ENCODE measurements at places on chromosomes 2 and 18.
A peak's percentile ranks its signal among the peaks of the same experiment; 100 is the strongest.

- peak; percentile 18 for DNase-seq
These were observed at the start of gene PSTPIP2 for GRCh38 chr18:46071653-46072375. Gene PSTPIP2 (minus strand): TSS chr18:46072260. CDS start chr18:46072188, 72 bp downstream.

DNA sequence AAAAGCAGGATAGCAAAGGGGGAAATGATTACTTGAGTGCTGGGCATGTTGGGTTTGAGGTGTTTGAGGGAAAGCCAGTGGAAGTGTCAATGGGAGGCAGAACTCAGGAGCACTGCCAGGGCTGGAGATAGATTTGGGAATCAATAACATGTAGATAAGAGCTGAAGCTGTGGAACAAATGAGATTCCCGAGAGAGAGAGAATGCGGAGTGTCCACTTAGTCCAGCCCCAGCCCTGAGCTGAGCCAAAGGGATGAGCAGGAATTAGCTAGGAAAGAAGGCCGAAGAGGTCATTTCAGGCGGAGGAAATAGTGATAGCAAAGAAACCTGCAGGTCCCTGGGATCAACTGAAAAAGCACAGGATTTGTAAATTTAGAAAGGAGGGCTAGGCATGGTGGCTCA is 21.2 kb upstream of the YES1 start:
- DNase-seq = no peak

DNA sequence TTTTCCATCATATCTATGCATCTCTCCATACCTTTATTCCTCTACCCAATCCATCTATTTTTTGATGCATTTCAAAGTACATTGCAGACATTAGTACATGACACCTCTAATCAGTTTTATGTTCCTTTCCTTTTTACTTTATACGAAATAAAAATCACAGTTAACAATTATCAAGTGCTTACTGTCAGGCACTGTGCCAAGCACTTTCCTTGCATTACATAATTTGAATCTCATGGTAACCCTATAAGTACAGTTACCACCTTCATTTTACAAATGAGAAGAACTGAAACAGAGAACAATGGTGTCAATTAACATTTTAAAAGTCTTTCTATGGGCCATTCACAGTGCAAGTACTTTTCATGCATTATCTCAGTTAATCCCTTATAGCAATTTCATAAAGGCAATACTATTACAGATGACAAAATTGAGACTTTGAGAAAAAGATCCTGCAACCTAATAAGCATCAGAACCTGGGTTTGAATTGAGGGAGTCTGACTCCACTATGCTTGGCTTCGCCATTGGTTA is 544.4 kb upstream of the TNP1 start:
- DNase-seq = no peak

DNA sequence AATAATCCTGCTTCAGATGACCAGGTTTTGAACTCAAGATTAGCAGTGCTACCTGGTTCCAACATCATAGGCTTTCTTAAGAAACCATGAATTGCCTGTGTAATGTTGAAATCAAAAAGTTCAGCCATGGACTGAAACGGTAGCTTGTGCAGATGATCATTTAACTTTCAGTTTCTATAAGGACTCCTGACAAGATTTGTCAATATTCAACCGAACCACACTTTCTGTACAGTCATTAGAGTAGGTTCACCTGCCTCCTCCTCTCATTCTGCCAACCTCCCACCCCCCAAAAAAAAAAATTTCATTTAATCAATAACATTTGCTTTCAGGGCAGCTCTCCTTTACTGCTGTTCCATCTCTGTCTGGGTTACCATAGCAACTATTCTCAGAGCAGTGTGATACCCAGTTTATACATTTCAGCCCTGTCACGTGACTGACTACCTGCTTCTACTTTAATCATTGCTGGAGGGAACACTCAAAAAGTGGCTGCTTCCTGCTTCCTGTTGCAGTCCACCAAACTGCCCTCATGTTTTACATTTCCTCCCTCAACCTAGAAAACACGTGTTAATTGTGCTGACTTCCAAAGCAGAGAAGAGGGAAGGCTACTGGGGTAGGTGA is 275.5 kb downstream of the SS18 start:
- no peak for DNase-seq

GRCh38 chr2:120740765-120741524 is 5.3 kb downstream of the GLI2 start:
- DNase-seq = no peak

DNA sequence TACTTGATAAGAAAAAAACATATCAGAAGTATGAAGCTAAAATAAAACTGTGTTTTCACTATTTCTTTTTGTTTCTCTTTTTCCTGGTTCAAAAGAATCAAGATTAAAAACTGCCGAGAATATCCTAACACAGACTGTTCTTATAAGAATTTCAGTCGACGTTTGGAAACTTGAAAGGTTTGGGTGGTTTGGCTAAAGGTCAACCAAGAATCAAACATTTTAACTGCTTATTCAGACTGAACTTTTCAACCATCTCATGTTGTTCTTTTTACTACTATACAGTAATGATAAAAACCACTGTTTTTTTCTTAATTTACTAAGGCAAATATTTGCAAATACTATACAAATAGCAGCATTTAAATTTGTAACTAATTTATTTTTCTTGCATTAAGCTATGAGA is 308.5 kb upstream of the TFPI start:
- no peak for DNase-seq

- DNase-seq = no peak
These were observed 46.4 kb downstream of the ACYP2 start for GRCh38 chr2:54161660-54162424.

DNA sequence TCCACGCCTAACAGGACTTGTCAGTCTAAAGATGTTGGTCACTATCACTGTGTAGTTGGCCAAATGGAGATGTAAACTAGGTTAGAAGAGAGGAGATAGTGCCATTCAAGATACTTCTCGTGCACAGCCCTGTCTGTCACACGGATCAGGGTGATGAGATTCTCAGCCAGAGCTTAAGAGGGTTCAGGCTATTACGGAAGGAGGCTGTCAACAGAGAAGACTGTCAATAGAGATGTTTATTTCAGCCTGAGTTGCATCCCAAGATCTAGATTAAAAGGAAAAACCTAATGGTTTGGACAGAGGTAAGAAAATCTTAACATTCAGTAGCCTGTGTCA is 83.4 kb downstream of the AAK1 start:
- no peak for DNase-seq

DNA sequence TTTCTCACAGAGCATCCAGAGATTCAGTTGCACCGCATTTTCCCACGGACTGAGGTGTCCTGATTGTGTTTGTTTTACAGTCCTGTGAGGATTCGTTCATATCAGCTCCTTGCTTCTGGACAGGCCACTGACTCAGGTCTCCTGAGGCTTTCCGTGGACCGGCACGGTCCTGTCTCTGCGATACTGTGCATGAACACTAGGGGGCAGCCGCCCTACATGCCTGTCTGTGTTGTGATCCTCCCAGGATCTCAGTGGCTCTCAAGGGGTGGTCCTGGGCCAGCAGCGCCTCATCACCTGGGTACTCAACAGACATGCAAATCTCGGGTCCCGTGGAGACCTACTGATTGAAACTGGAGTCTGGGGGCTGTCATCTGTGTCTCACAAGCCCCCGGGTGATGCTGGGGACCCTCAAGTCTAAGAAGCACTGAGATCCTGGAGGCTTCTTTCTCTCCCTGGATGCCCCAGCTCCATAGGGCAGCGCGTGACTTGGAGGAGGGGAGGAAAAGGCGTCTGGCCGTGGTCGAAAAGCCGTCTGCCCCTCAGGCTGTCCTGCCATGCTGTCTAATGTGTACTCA is 28.9 kb downstream of the IL1R2 start:
- peak; percentile 77 for DNase-seq

GRCh38 chr2:133157141-133157540 is 411.1 kb downstream of the NCKAP5 start:
- no peak for DNase-seq

GRCh38 chr2:168439536-168439935 is 16.5 kb upstream of the CERS6 start:
- no peak for DNase-seq

DNA sequence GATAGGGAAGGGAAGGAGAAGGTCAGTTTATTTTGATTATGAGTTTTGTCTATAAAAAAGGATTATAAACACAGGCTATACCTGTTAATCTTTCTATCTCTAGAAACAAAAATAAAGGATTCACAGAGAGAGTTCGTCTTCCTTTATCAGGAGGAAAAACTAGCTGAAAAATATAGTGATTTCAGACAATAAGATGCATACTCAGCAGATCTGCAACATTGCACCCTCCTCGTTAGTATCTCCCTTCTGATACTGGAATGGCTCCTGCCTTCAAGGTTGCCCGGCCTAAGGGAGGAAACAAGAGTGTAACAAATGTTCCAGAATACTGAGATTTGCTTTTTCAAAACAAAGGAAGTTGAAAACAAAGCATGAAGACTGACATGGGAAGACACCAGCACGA is 48.7 kb upstream of the LRATD1 start:
- no peak for DNase-seq

DNA sequence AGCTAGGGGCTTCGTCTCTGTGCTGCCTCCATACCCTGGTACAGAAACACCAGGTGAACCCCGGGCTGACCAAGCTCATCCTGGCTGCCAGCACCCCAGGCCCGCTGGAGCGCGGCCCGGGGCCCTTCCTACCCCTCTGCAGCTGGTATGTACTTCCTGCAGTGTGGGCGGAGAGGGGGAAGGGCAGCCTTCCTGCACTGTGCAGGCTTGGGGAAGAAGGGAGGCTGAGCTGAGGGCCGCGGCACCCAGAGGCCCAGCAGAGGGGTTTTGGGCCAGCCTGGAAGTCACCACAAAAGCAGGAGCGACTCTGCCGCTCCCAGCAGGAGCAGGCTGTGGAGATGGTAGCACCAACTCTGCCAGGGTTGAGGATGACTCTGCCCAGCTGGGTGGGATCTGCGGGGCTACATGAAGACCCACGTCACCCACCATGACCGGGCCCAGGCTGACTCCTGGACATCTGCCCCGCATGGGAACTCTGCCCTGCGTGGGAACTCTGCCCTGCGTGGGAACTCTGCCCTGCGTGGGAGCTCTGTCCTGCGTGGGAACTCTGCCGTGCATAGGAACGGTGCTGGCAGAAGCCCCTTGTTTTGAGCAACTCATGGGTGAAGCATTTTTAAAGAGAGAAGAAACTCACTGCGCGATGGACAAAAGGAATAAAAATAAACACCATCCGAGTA is 273.3 kb downstream of the NDUFA10 start:
- DNase-seq = peak; percentile 18

- no peak for DNase-seq
These were observed 382.6 kb downstream of the CDH2 start for GRCh38 chr18:27794181-27794926.

DNA sequence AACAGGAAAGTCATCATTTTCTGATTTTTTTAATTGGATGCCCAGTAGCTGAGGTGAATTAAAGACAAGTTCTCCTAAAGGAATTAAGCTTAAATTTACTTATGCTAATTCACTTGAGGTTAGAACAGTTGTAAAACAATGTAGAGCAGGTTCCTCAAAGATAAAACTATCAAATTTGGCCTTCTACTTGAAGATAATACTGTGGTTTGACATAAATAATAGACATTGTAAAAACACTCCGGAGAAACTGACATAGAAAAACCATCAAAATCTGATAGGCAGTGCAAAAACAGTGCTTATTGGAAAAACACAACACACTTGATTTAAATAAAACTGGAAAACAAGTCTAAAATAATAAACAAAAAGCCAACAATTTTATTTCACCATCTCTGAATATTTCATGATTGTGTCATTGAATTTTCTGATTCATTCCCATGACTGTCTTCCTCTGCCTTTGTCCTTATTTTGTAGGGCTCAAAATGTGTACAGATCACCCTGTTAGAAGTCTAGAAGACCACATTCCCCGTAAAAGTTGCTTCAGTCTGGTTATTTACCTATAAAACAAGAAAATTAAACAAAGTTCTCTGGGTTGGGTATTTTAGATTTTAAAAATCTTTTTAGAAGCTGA is 28.3 kb upstream of the SLC40A1 start:
- no peak for DNase-seq

DNA sequence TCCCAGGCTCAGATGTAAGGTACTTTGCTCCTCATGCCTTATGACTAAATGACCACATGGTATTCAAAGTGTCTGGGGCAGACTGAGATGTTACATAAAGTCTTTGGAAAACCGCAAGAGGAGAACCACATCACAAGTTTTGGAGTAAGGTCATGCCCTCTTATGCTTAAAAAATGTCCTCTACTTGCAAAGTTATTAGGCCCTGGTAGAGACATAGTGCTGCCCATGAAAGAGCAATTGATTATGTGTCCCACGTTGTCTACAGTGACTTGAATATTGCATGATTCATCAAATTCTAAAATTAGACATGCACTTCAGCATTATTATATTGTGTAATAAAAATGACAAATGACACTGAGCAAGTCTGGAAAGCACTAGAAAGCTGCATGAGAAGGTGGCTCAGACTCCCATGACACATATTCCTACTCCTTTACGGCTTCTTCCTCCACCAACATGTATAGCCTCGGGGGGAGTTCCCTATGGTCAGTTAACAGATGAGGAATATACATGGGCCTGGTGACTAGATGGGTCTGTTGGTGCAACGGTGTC is 602.6 kb upstream of the VRK2 start:
- DNase-seq = no peak

DNA sequence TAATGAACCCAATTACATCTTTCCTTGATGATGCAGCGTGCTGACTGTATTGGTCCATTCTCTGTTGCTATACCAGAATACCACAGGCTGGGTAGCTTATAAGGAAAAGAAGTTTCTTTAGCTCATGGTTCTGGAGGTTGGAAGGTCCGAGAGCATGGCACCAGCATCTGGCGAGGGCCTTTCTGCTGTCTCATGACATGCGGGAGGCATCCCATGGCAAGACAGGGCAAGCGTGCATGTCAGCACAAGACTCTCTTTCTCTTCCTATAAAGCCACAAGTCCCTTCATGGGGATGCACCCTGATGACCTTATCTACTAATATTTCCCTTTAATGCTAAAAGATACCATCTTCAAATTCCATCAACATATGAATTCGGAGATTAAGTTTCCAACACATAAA is 122.8 kb upstream of the FHL2 start:
- DNase-seq = no peak

- no peak for DNase-seq
These were observed 183.5 kb downstream of the PAX3 start for GRCh38 chr2:222115296-222115695.

DNA sequence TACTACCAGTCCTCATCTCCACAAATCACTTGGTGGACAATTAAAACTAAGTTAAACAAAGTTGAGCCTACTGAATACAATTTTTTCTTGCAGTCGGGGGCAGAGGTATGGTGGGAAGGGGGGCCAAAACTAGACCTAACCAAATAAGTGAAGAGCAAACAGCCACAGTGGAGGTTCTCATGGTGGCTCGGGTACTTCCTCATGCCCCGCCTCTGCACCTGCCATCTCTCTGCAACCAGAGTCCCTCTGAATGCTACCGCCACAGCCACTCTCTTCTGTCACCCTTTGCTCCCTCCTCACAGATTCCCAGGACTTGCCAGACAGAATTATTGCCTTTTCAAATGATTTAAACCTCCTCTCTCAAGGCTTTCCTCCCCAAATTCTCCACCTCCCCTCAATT is 204.2 kb downstream of the TMEM247 start:
- no peak for DNase-seq

DNA sequence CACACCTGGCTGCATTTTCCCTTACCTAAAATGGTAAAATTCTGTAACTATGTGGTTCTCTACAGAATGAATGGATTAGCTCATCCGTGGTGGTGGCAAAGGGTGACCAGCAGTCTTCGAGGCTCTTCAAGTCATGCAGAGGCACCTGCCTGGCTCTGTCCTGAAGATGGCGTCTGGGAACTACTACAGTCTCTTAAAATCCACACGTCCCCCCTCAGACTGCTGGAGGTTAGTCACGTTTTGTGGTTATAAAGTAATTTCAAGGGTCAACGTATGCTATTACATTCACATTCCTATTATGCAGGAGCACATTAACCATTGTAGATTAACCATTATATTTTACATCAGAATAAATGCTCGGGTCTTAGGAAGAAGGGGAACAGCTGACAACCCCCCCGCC is 616.7 kb downstream of the GALR1 start:
- DNase-seq = no peak

GRCh38 chr2:218508299-218508698 is 59.9 kb downstream of the USP37 start:
- no peak for DNase-seq

Data from activated naive CD4-positive, alpha-beta T cell (primary cell).